Fibroblast of skin of back (primary cell): ENCODE measurements at places on chromosomes 3 and 15.
A peak's percentile ranks its signal among the peaks of the same experiment; 100 is the strongest.

DNA sequence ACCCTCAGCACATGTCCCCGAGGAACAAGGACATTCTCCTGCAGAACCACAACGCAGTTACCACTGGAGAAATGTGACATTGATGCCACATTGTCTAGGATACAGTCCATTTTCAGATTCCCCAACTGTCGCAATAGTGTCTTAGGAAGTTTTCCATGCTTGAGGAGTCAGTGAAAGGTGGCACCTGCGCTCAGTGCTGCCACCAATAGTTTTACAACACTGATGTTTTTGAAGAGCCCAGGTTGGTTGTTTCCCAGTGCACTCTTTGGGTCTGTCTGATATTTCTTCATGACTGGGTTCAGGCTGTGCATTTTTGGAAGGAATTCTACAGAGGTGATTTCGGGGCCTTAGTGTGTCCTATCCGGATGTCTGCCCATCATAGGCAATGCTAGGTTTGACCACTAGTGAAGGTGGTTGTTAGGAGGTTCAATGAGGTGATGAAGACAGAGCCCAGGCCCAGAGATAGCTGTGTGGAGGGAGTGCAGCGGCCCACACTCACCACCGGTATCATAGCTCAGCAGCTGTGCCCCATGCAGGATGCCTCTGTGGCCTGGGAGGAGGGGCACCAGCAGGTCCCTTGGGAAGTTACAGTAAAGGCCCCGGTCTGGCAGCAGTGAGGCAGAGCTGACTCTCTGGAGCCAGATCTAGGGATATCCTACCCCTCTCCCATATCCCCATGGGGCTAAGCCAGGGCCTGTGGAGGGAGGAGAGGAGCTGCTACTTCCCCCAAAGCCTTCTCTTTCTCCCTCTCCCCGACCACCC is 96.6 kb downstream of the DNAJB8 start:
- DNase-seq = peak; percentile 22

GRCh38 chr3:162742159-162742717 is 1245.6 kb downstream of the OTOL1 start:
- no peak for DNase-seq

DNA sequence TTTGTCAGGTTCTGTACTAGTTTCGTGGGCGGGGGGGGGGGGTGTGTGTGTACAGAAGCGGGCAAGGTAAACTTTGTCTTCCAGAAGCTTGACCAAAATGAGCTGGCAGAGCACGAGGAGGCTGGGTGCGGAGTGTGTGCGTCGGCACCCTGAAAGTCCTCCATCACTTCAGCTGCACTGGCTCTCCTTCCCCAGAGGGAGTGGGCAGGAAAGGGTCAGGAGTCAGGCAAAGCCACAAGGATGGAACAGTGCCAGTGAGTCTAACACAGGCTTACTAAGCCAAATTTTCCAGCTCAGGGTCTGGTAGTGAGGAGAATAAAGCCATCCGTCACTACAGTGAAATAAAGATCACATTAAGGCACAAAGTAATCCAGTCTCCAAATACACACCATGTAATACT is 11.9 kb upstream of the SH3GL3 start:
- DNase-seq = no peak

DNA sequence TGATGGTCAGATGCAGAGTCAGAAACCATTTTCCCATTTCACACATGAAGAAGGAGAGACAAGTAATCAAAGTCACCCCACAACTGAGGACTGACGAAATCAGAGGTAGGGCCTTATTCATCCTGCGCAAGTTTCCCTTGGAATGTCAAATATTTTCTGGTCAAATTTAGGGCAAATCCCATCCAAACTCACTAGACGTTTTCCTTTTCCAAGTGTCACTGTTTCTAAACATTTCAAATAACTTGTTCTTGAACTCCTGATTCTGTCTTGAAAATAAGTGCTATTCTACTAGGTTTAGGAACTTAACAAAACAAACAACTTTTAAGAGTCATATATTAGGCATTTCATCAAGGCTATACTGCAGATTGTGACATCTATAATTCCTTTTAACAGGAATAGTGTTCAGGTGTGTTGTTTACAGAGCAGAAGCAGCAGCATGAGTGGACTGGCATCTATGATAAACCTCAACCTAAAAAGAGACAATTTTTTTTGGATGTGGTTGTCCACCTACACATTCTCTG is 40.7 kb downstream of the SUMF1 start:
- no peak for DNase-seq

DNA sequence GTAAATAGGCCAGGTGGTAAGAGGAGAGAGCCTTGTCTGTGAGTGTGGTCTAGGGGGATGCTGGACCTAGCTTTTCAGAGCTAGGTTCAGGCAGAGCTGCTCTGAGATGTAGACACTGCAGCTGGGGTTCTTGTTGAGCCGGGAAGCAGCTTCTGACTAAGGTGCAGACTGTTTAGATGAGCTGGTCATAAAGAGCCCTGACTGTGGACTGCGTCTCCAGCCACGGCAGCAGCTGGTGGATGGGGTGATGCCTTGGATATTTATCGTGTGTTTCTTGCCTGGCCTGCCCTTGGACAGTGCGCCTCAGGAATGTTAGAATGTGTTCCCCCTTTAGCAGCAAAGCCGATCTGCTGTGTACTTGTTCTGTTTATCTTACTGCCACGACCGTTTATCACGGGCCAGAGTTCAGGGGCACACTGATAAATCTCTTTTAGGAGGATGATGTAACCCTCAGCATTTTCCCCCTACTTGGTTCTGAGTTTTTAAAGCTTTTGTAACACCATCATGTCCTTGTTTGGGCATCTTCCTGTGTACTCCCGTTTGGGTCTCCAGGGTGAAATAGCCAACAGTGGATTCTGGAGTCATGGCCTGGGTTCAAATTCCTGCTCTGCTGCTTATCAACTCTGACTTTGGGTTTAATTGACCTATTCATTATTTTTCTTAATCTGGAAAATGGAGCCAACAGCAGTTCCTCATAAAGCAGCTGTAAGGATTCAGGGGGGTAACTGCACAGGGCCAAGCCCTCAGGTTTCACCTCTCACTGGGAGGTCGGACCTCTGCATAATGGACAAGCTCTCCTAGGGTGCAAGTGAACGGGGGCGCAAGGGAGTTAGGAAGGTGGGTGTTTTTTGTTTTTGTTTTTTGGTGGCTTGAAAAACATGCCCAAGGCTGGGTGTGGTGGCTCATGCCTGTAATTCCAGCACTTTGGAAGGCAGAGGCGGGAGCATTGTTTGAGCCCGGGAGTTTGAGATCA is 51.4 kb downstream of the FLNB start:
- DNase-seq = peak; percentile 83

- DNase-seq = no peak
Observed at GRCh38 chr3:129514563-129514962, 13.9 kb upstream of the RHO start.

GRCh38 chr3:167067787-167068161 is 312.3 kb downstream of the ZBBX start:
- no peak for DNase-seq
